ENCODE measurements at places on chromosomes 1 and 21. TPM values are rescaled to one million over a fixed set of nuclear protein-coding genes. Genes with fewer than 3 reads are reported as not detected.

- no peak for DNase-seq
These were observed 66.3 kb upstream of the LRRC8D start for GRCh38 chr1:89754518-89754917.

- no peak for DNase-seq
These were observed 12.3 kb upstream of the SDC3 start for GRCh38 chr1:30920827-30921226.

- no peak for DNase-seq
These were observed 146.8 kb downstream of the ZBTB18 start for GRCh38 chr1:244197851-244198375.

The ALX3 gene
- not detected for total RNA-seq

The ITGB2 gene
- 1.4 TPM for total RNA-seq

The KLHDC7A gene
- total RNA-seq, result not detected

GRCh38 chr1:17255336-17255735 lies 6.4 kb downstream of the PADI3 start:
- DNase-seq, result peak; percentile 77

- DNase-seq, result no peak
These were observed 51.1 kb downstream of the RIPK4 start for GRCh38 chr21:41715649-41716281.

GRCh38 chr1:117719004-117719403 lies 113.2 kb downstream of the TENT5C start:
- DNase-seq, result no peak

GRCh38 chr1:200226268-200226968 lies 183.4 kb downstream of the ZNF281 start:
- no peak for DNase-seq

- DNase-seq, result no peak
These were observed 349.4 kb upstream of the RUNX1 start for GRCh38 chr21:35398346-35398982.

The BMP8A gene
- 0.12 TPM for total RNA-seq

- DNase-seq, result no peak
These were observed 298.9 kb downstream of the KCNT2 start for GRCh38 chr1:196309386-196309785.

The KIF2C gene
- total RNA-seq, result 6.2 TPM

DNA sequence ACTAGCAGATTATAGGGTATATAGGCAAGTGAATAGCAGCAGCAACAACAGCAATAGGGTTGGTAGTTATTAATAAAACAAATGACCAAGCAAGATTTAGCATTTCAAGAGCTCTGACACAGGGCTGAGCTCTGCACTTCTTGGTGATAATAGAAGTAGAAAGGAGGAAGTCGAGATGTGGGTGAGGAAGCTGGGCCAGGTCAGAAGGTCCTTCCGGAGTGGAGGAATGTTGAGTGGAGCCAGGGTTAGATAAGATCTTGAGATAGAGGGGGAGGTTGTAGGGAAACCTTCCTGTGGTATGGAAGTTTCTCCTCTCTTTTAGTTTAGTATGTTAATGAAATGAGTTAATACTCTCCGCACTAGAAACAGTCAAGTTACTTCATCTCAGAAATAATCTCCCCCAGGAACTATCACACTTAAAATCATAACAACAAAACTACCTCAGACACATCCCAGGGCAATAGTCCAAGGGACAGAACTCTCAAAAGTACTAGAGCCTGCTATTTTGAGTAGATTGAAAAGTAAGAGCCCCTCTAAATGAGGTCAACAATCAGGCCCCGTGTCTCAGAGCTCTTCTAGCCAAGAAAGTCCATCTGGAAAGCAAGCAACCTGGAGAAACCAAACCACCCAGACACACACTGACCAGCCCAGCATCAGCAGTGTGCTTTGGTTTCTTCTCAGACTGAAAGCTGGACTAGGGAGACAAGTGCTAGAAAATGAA lies 45.4 kb upstream of the ATP1B1 start:
- DNase-seq, result no peak

DNA sequence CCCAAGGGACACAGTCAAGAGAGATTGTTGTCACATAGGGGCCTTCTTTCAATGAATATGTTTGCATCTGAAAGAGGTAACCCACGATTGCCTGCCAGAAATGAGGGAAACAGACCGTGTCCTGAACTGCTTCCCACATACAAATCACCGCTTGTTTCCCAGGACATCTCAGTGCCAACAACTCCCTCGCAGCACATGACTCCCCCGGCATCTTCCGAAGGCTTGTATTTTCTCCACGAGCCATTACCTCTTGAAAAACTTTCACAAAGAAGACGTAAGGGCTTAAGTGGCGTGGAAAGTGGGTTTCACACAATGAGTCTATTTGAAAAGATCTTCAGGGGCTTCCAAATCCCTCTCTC lies 31.6 kb upstream of the PDE9A start:
- no peak for DNase-seq

GRCh38 chr1:14552246-14552965 lies 46.1 kb upstream of the KAZN start:
- no peak for DNase-seq

GRCh38 chr1:150562446-150563339 lies 13.5 kb downstream of the ADAMTSL4 start:
- DNase-seq, result no peak

DNA sequence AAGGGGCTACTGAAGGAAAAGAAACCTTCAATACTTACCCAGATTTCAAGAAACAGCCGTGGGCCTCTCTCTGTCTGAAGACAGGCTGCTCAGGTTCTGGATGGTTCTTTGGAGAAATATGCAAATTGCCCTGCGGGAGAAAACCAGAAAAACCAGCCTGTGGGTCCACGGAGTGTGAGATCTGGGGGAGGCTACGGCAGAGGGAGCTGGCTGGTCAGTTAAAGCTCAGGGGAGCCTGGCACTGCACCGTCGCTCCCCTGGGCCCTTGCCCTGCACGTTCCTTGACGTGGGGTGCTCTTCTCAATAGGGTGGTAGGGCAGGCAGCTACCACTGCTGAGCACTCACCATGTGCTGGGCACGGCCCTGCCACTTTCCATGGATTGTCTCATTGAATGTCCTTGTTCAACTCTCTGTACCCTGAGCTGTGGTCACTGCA lies 12.7 kb downstream of the TMCO4 start:
- DNase-seq, result no peak
